IPS DF 6.9 (cell line): ENCODE measurements at places on chromosomes 1 and 21.

- no peak for DNase-seq
Observed at GRCh38 chr1:79716447-79716846, 709.9 kb upstream of the ADGRL4 start.

- DNase-seq, result no peak
Observed at GRCh38 chr1:29542548-29542947, 306.2 kb downstream of the PTPRU start.

DNA sequence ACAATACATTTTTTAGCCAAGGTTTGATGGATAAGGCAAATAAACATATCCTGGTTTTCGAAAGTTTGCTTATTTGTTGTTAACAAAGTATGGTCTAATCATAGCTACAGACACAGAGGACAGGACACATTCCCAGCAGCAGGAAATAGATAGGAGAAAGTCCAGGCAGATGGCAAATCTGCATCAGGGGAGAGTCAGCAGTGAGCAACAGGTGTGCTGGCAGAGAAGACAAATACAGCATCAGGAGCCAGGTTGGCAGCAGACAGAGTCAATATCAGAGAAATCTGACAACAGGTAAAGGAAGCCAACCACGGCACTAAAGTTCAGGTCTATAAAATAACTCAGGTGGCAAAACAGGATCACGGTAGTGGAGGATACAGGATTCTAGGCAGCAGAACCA lies 210.7 kb upstream of the PTBP2 start:
- no peak for DNase-seq

- DNase-seq, result no peak
Observed at GRCh38 chr1:181478306-181478705, 5.0 kb upstream of the CACNA1E start.

DNA sequence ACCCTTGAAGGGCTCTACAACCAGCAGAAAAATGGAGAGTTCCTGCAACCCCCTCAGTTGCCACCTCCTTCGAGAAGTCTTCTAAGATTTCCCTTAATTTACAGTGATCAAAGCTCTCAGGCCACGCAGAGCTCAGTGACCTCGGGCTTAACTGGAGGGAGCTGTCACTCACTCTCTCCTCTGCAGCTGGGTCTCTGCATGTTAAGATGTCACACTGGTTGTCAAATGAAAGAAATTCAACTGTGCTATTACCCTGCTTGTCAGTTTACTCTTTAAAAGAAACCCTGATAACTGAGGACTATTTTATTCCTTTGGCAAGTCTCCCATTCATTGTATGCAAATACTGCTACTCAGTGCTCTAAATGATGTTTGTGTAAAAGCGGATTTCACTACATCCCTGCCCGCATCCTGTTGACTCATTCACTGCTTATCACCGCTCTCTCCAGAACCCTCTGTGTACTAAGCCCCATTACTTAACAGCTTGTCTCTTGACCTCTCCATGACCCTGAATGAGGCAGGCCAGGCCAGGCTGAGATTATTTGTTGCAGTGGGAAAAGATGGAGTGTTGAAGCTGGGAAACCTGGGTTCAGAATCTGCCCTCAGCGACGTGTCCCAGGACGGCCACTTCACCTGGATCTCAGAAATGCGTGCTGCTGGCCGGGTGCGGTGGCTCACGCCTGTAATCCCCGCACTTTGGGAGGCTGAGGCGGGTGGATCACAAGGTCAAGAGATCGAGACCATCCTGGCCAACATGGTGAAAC lies 13.7 kb downstream of the DHRS3 start:
- DNase-seq, result no peak
